CD4-positive, alpha-beta T cell (primary cell): ENCODE measurements at places on chromosomes 2 and 18.

DNA sequence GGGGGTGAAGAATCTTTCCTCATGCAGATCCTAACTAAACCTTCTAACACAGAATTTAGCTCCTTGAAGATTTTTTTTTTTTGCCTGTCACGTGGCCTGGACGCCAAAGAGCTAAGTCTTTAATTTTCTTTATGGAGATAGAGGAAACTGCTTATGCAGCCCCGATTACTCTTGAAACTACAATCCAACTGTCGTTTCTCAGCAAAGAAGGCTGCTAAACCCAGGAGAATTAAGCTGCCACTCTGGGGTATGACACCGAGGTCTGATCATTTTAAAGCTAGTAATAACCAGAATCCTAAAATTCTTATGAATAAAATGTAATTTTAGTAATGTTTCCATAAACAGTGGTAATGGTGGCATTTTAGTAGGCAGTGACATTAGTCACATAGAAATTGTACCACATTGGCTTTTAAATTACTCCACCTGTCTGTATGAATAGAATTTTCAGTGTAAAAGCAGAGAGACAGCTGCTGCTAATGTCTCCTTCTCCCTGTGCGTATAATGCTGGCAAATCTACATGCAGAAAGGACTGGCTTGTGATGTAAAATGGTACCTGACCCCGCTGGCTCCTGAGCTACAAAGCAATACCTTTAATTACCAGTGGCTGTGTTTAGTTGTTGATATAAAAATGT lies 86.5 kb downstream of the MEIS1 start:
- H3K27ac ChIP-seq = no peak overlapping the region
- H3K27me3 ChIP-seq = no peaks in the 10 kb centered on the region
- H3K4me3 ChIP-seq = no peak overlapping the region

- no peaks in the 10 kb centered on the region for H3K4me1 ChIP-seq
- no peak overlapping the region for H3K4me3 ChIP-seq
Observed at GRCh38 chr2:101410746-101411145, 23.4 kb upstream of the CREG2 start.

DNA sequence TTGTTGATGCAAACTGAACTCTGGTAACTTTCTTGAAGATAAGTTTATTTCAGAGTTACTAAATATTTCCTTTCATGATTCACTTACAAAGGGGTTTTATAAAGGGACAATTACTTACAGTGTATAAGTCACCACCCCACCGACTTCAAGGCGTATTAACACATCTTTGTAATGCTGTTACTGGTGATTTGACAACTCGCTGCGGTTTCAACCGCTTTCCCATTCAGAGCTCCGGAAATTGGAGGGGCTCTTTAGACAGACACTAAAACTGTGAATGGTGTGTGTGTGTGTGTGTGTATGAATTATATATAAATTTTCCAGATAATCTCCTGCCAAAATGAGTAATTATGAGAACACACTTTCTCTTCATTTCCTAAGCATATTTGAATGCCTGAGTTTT lies 4.9 kb downstream of the TM4SF20 start:
- no peaks in the 10 kb centered on the region for H3K4me1 ChIP-seq
- no peaks in the 10 kb centered on the region for H3K36me3 ChIP-seq
- DNase-seq = no peak
- no peak overlapping the region for H3K27ac ChIP-seq
- no peak overlapping the region for H3K4me3 ChIP-seq
- no peaks in the 10 kb centered on the region for H3K27me3 ChIP-seq

- no peak overlapping the region for H3K27ac ChIP-seq
- no peaks in the 10 kb centered on the region for H3K27me3 ChIP-seq
- H3K36me3 ChIP-seq = no peaks in the 10 kb centered on the region
- H3K4me3 ChIP-seq = no peak overlapping the region
Observed at GRCh38 chr2:164593959-164594358, 27.3 kb downstream of the GRB14 start.

GRCh38 chr2:126891681-126892500 lies 6.8 kb upstream of the TEX51 start:
- H3K4me3 ChIP-seq = no peak overlapping the region
- H3K4me1 ChIP-seq = peaks cover under 1% of the 10 kb centered on the region
- no peak overlapping the region for H3K27ac ChIP-seq
- H3K27me3 ChIP-seq = peaks cover 5% of the 10 kb centered on the region

GRCh38 chr2:204749319-204749718 lies 204.0 kb downstream of the PARD3B start:
- DNase-seq = no peak
- no peak overlapping the region for H3K4me3 ChIP-seq
- no peak overlapping the region for H3K27ac ChIP-seq

GRCh38 chr2:235324324-235324723 lies 169.5 kb upstream of the AGAP1 start:
- no peak for DNase-seq
- H3K36me3 ChIP-seq = no peaks in the 10 kb centered on the region

- no peaks in the 10 kb centered on the region for H3K27me3 ChIP-seq
- no peak overlapping the region for H3K27ac ChIP-seq
- H3K4me1 ChIP-seq = peaks cover 9% of the 10 kb centered on the region
- no peak overlapping the region for H3K4me3 ChIP-seq
- DNase-seq = no peak
Observed at GRCh38 chr18:2716394-2717326, 61.1 kb downstream of the SMCHD1 start.

DNA sequence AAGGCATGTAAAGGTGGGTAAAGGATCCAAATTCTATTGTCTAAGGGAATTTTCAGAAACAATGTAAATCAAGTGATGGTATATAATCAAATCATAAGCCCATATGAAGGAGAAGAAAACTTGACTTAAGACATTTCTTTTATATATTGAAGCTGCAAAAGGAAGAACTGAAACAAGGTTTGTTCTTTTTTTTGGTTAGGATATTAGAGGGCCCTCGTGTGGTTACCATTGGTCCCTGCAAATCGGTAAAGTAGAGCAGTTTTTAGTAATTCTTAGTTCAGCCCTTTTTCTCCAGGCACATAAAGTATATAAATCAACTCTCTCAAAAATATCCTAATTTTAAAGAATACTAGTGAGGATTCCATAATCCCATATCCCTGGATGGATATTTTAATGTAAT lies 105.6 kb upstream of the STK17B start:
- peaks cover 25% of the 10 kb centered on the region for H3K4me1 ChIP-seq
- no peak overlapping the region for H3K27ac ChIP-seq
- H3K4me3 ChIP-seq = no peak overlapping the region
- H3K27me3 ChIP-seq = no peaks in the 10 kb centered on the region
- H3K36me3 ChIP-seq = no peaks in the 10 kb centered on the region
- DNase-seq = no peak

DNA sequence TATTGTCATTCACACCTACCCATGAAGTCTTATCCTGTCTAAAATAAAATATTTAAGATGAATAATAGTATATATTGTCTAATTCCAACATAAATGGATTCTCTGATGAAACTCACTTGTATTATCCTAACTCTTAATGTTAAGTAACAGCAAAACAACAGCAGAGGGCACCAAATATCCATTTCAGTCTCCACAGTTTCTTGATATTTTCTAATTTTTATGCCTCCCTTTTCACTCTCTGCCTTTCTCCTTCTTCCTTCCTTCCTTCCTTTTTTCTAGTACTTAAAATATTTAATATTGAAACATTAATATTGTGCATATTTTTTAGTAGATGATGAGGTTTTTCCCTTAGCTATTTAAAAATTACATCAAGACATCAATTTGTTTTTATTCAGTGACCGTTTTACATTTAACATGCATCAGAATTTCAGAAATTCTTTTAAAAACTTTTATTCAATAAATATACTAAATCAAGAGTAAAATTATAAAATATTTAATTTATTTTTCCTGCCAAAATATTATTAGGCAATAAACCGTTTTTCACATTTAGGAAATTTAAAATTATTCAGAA lies 97.6 kb downstream of the WDR7 start:
- no peak overlapping the region for H3K4me3 ChIP-seq
- no peaks in the 10 kb centered on the region for H3K4me1 ChIP-seq
- H3K27me3 ChIP-seq = no peaks in the 10 kb centered on the region
- H3K36me3 ChIP-seq = peaks cover 2% of the 10 kb centered on the region
- H3K27ac ChIP-seq = no peak overlapping the region

DNA sequence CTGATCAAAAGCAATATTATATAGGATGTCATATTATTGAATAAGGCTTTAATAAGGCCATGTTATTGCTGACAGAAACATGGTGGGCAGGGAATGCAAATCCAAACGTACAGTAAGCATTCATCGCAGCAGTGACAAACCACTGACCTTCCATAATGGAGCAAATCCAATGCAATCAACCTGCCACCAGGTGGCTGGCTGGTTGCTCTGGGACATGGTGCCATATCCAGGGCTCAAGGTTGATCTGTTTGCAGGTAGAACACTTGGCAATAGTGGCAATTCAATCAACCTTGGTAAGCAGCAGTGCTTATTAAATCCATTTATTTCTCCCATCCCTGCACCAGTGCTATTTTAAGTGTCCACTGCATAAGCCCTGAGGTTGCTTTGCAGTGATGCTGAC lies 75.4 kb downstream of the CERKL start:
- no peak overlapping the region for H3K4me3 ChIP-seq
- H3K27ac ChIP-seq = no peak overlapping the region
- no peaks in the 10 kb centered on the region for H3K27me3 ChIP-seq
- peaks cover 2% of the 10 kb centered on the region for H3K4me1 ChIP-seq

- H3K4me3 ChIP-seq = no peak overlapping the region
- no peaks in the 10 kb centered on the region for H3K36me3 ChIP-seq
- H3K27ac ChIP-seq = no peak overlapping the region
- H3K4me1 ChIP-seq = no peaks in the 10 kb centered on the region
- no peak for DNase-seq
- no peaks in the 10 kb centered on the region for H3K27me3 ChIP-seq
Observed at GRCh38 chr18:10242936-10243680, 211.3 kb upstream of the APCDD1 start.

DNA sequence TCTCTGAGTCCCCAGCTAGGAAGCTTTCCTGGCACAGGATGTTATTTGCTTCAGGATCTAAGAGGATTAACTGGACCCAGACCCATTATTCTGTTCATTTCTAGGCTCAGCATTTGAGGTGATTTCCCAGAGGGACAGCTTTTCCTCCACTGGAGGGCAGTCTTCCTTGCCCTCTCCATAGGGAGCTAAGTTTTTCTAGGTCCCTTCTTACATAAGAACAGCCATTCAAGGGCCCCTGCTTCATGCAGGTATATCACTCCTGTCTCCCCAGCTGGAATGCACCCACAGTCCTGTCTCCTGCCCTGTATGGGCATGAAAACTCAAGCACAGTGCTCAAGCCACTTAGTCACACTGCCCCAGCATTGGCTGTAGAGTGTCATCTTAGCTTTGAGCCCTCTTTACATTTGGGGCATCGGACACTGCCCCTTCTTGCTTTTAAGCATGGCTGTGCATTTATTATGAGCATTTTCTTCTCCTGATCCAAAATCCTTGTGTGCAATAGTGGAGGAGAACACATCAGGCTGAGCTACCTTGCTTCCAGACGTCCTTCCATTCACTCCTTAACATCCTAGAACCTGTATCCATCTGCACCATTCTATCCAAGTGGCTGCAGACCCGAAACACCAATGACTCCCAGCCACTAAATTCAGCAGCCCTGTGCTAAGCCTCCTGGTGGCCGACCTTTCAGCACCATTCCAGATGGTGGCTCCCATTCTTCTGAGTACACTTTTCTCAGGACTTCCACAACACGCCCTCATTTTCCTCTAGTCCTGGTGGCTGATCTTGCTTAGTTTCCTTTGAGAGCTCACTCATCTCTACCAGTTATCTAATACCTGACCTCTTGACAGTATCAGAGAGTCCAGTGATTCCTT lies 80.0 kb downstream of the COPS8 start:
- no peaks in the 10 kb centered on the region for H3K36me3 ChIP-seq
- no peak for DNase-seq
- H3K4me3 ChIP-seq = no peak overlapping the region
- H3K27ac ChIP-seq = no peak overlapping the region

GRCh38 chr2:168934826-168935225 lies 33.7 kb downstream of the G6PC2 start:
- H3K27ac ChIP-seq = no peak overlapping the region
- no peaks in the 10 kb centered on the region for H3K27me3 ChIP-seq
- no peaks in the 10 kb centered on the region for H3K4me1 ChIP-seq
- H3K4me3 ChIP-seq = no peak overlapping the region
- H3K36me3 ChIP-seq = no peaks in the 10 kb centered on the region
- DNase-seq = no peak

DNA sequence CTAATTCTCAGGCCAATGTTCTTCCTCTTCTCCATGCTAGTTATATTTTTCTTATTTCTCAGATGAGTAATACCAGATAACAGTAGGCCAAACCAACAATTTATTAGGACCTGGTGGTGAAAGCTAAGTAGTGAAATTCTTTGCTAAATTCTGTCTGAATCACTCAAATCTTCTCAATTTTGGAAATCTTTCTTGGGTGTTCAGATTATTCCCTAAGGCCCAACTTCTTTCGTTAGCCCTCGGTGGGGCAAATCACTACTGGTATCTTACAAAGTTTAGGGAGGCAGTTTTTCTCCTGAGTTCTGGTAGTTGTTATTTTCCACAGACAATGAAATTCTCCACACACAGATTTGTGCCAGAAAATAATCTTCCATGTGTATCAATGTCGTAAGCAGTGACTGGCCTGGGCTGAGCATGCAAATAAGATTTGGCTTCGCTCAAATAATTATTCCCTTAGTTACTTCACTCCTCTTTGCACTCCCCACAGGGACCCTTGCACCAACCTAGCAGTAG lies 443.5 kb upstream of the SLC14A2 start:
- no peaks in the 10 kb centered on the region for H3K27me3 ChIP-seq
- no peaks in the 10 kb centered on the region for H3K4me1 ChIP-seq
- no peaks in the 10 kb centered on the region for H3K36me3 ChIP-seq
- H3K4me3 ChIP-seq = no peak overlapping the region
- no peak for DNase-seq

GRCh38 chr18:56715121-56715520 lies 64.0 kb downstream of the WDR7 start:
- peaks cover 3% of the 10 kb centered on the region for H3K36me3 ChIP-seq
- H3K4me3 ChIP-seq = no peak overlapping the region
- H3K27ac ChIP-seq = no peak overlapping the region
- no peaks in the 10 kb centered on the region for H3K4me1 ChIP-seq

DNA sequence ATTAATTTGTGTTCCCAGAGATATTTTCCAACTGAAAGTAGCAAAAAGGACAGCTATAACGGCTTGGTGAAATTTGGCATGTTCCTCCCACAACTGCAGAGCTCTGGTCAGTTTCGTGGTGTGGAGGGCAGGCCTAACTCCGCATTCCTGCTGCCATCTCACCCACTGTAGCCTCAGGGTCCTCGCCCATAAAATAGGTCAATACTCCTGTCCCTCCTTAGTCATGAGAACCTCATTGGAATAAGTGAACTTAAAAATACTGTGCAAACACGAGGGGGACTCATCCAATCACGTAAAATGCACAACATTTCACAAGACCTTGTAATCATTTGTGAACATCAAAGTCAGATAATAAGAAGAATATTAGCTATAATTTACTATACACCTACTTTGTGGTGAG lies 143.5 kb upstream of the NCKAP5 start:
- no peak overlapping the region for H3K4me3 ChIP-seq
- peaks cover 2% of the 10 kb centered on the region for H3K27me3 ChIP-seq
- no peak overlapping the region for H3K27ac ChIP-seq

GRCh38 chr2:175282886-175283285 lies 101.4 kb upstream of the ATP5MC3 start:
- H3K4me1 ChIP-seq = no peaks in the 10 kb centered on the region
- H3K36me3 ChIP-seq = no peaks in the 10 kb centered on the region
- H3K27ac ChIP-seq = no peak overlapping the region
- H3K4me3 ChIP-seq = no peak overlapping the region
